ENCODE measurements at places on chromosomes 4 and X.

- DNase-seq, result no peak
Measured at GRCh38 chr4:86661418-86661817, 67.3 kb downstream of the PTPN13 start.

DNA sequence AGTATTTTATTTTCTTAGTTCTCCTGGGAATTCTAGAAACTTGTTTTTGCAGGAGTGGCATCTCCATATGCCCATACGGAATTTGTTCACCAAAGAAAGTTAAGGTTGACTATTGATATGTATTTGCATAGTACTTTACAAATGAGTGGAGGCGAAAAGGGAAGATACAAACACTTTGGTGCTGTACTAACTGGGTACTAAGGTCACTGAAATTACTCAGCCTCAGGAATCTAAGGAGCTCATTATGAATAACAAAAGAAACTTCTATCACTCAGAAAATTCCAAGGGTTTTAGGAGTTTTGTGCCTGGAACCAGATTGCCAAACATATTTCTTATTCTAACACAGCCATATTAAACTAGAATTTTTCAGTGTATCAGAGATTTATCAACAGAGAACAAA, 27.4 kb upstream of the TMPRSS11B start:
- peak; percentile 64 for DNase-seq

- DNase-seq, result no peak
Measured at GRCh38 chrX:119402588-119402987, 3.5 kb downstream of the SLC25A43 start.

DNA sequence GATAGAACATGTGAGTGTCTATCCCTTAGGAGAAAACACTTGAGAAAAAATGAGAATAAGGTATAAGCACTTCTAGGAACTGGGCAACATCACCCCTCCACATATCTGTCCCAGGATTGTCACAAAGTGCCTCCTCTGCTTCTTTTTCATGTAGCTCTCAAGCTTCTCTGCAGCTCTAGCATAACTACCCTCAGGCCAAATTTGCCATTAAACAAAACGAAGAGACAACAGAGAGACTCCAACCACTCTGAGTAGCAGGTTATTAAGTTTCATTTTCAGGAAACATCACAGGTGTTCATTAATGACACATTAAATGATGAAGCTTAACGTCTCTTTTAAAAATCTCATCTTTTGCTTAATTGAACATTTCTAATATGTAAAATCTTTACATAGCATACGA, 580.0 kb downstream of the GALNTL6 start:
- DNase-seq, result no peak

Measured in GM23248 (cell line).